WTC11 (cell line): ENCODE measurements at places on chromosomes 2 and 18.

DNA sequence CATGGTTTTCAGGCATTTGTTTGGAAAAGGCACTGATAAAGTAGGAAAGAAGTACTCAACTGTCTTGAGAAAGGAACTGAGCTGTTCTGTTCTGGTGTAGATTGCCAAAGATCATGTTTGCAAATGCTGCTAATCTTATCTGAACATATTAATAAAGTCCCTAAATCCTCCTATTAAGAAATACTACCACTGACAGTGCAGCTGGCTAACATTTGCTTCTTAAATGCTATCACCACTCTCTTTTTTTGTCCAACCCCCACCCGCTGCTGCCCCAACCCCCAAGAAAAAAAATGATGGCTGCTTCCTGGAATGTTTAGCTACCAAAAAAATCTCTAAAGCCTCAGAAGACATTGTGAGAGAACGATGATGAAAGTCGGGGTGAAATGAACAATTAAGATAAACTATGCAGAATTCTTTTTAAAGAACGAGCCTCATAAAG is 130.7 kb downstream of the CCBE1 start:
- no peaks in the 10 kb centered on the region for H3K27me3 ChIP-seq
- DNase-seq: no peak
- H3K27ac ChIP-seq: no peak overlapping the region
- no peaks in the 10 kb centered on the region for H3K36me3 ChIP-seq

DNA sequence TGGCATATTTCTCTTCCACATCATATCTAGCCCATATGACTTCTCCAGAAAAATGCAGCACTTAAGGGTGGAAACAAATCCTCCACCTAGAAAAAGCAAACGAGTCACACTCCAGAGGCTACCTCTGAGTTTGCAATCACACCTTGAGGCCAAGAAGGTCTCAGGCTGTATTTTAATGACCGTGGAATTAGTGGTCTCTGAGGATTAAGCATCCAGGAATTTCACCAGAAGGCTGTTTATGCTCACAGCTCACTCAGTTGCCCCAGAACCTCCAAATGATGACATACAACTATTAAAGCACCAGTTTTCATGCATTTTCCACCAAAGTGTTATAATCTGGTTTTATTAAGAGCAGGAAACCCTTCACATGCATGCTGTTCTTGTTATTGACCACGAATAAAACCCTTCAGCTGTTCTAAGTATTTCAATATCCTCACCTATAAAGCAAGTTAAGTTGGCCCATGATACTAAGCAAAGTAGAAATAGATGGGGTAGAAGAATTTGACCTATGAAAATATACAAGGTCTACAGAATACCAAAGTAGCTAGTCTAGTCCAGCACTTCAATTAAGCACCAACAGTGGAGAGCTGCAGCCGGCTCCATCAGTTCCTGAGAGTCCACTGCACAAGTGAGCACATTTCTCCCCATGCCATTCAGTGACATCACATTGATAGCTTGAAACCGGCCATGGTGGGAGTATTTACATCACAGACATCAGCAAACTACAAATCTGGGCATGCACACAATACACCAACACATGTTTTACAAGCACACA is 39.5 kb upstream of the SLC14A1 start:
- H3K27ac ChIP-seq: no peak overlapping the region
- H3K4me3 ChIP-seq: no peak overlapping the region
- H3K27me3 ChIP-seq: no peaks in the 10 kb centered on the region
- H3K4me1 ChIP-seq: peaks cover 19% of the 10 kb centered on the region

DNA sequence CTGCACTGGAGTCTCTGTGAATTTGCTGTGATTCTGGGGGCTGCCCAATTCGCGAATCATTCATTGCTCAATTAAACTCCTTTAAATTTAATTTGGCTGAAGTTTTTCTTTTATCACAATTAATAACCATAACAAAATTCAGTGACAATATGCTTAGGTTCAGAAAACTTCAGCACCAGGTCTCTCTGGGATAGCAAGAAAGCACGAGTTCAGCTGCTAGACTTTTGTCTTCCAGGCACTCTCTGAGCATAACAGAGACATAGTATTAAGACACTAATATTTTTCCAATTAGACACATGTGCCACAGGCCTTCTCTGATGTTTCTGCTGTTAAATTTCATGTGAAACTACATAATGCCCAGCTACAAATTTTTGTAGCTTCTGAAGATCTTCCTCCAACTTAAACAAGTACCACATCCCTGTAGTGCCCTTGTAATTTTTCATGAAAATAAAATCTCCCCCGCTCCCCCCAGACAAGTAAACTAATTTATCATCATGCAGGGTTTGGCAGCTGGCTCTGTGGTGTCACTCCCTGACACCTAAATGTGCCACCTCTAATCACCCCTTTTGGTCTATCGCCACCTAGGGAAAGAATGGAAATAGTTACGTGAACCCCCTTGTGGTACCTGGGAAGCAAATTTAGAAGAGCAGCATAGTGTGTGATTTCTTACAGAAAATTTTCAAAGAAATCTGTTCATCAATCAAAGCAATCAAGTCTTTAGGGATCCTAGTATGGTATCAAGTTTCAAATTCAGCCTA is 94.1 kb downstream of the CSRNP3 start:
- DNase-seq: no peak
- no peaks in the 10 kb centered on the region for H3K27me3 ChIP-seq
- H3K36me3 ChIP-seq: no peaks in the 10 kb centered on the region
- peaks cover 28% of the 10 kb centered on the region for H3K4me1 ChIP-seq

- no peaks in the 10 kb centered on the region for H3K36me3 ChIP-seq
- no peak overlapping the region for H3K27ac ChIP-seq
- peaks cover 8% of the 10 kb centered on the region for H3K4me1 ChIP-seq
- no peak overlapping the region for H3K4me3 ChIP-seq
Observed at GRCh38 chr2:45699032-45699658, 47.7 kb downstream of the PRKCE start.

DNA sequence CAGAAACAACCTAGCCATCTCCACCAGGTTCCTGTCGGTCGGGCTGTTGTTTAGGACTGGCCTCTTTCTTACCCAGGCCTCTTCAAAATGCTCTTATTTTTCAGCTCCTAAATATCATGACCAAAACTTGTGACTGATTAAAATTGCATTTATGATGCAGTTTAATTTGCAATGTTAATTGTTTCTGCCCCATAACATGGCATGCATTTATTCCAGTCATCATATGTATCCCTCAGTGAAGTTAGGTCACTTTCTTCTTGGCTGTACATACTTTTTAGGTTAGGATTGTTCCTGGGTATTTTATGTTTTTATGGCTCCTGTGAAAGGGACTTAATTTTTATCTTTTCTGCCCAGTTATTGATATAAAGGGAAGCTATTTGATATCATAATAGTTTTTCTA is 50.6 kb downstream of the CHRNA1 start:
- no peak overlapping the region for H3K4me3 ChIP-seq
- H3K4me1 ChIP-seq: no peaks in the 10 kb centered on the region
- DNase-seq: no peak
- no peak overlapping the region for H3K27ac ChIP-seq
- H3K27me3 ChIP-seq: 0 out of 2 replicates have a peak, but pooled peaks cover 2% of the 10 kb centered on the region
